CD8-positive, alpha-beta memory T cell (primary cell): ENCODE measurements at places on chromosomes 6 and 20. TPM values are rescaled to one million over a fixed set of nuclear protein-coding genes. Genes with fewer than 3 reads are reported as not detected.

SNRNP48 gene
- 14.6 TPM for total RNA-seq

DNA sequence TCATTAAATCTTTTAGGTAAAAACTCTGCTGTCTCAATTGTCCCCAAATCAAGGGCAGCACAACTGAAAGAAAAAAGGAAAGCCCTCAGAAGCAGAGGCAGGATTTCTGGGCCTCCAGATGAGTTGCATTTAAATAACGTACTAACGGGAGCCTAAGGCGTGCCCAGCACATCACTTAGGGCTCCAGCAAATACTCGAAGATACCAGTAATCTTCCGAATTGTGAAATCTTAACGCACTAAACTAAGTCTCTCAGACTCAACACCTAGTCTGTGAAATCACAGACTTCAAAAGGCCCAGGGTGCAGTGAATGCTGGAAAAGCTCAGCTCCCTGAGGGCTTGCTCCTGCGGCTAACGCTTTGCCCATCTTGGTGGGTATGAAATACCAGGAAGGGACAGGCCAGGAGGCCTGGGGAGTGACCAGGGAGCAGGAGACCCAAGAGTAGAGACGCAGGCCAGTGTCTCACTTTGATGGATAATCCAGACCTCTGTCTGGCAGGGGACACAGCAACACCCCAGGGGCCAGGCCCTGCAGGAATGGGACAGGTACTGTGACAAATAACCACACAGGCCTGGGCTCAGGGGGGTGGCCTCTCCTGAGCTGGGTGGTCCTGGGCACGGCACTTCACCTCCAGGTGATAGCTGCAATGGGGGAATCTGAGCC, 36.4 kb downstream of the RRBP1 start:
- no peak for DNase-seq

GRCh38 chr6:129641344-129641743, 68.6 kb downstream of the ARHGAP18 start:
- DNase-seq = no peak

DNA sequence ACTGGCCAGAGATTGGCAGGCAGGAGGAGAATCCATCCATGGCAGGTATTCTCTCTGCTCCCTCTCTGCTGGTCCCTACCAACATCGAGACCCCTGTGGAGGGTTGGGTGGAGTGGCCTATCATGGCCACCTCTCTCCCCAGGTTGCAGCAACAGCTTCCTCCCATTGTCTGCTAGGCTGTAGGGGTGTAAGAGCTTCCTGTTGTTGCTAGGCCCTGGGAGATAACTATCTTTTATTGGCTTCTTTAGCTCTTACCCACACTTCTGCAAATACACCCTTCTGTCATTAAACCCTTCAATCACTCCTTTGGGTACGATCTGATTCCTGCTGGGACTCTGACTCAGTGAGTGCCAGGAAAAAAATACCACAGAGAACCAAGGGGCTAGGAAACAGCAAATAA, 66.6 kb upstream of the FAM184A start:
- DNase-seq = no peak

DNA sequence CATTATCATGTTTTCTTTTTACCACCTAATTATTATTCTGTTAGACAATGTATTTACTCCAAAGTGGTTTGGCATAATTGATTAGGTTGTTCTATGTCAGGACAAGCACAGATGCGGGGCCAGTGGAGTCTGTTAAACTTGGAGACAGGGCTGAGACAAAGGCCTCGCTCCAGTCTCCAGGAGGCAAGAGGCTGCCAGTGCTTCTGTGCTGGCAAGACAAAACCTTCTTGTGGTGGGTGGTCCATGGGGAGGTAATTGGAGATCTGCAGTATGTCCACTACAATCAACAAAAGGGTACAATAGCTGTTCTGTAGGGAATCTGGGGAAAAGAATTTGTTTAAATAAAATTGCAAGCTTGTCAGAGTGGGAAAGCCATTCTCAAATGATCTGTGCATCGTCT, 677.2 kb upstream of the SLC35B3 start:
- no peak for DNase-seq

GRCh38 chr6:136526937-136527336, 23.3 kb downstream of the MAP7 start:
- DNase-seq = no peak

DNA sequence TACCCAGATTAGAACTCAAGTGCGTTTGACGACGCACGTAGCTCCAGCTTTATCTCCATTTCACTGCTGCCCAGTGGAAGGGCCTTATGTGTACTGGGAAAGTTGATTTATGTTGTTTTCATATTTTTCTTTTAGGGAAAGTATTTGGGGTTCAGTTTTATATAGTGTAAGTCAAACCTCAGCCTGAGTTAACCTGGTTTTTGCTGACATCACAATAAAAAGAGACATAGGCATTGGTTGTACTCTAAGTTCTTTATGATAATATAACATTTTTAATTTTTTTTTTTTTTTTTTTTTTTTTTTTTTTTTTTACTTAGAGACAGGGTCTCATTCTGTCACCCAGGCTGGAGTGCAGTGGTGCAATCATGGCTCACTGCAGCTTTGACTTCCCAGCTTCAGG, 34.1 kb upstream of the PRL start:
- DNase-seq = no peak

- no peak for DNase-seq
These were observed 287.2 kb downstream of the KHDC1L start for GRCh38 chr6:72938104-72938503.
